ENCODE measurements at places on chromosomes 12 and 14.

DNA sequence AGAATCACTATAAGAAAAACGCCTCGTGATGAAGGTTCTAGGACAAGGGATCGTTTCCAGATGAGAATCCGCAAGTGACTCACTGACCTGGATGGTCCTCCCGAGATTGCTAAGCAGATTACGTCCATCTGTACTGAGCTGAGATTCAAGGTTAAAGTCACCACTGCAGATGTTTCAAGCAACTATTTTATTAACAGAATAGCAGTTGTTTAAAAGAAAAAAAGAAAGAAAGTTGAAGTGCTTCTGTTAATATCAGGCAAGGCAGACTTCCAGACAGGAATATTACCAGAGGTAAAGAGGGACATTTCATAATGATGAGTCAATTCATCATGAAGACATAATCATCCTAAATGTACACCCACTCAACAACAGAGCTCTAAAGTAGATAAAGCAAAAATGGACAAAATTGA, 17.9 kb downstream of the PXN start:
- peak; percentile 94 for DNase-seq

- DNase-seq, result no peak
Measured at GRCh38 chr12:27001663-27002062, 12.5 kb downstream of the TM7SF3 start.

DNA sequence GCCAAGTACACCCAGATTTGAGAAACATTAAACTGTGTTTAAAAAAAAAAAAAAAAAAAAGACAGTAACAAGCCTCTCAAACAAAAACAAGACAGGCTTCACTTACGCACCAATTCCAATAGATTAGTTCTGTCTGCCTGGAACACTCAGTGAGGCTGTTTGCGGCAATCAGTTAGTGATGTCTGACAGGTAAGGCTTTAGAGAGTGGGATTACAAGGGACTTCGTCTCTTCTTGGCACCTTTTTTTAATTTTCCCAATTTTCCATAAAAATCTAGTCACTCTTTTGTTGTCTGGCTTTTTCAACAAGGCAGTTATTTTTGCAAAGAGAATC, 79.6 kb downstream of the NCOR2 start:
- DNase-seq, result no peak

GRCh38 chr12:80756875-80757274, 40.2 kb downstream of the MYF5 start:
- peak; percentile 70 for DNase-seq

DNA sequence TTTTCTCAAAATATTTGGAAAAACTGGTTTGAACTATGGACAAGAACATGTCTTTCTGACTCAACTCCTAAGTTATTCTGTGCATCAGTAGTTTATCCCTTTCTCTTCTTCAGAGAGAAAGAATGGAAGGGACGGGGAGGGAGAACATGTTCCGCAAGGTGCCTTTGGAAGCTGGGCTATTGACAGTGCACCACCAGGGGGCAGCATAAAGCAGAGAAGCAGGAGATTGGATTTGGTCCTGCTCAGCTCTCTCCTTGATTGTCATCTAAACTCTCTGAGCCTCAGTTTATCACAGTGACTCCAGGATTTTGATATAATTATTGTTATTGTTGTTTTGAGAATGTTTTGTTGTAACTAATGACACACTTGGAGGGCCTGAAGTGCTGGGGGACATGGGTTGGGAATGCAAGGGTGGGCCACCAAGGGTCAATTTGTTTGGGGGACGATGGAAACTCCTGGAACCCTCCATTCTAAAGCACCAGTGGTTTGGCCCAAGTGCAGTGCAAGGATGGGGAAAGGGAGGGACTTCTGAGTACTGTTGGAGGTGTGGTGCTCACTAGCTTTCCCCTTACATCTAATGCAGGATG, 45.3 kb upstream of the ANO6 start:
- DNase-seq, result peak; percentile 79

GRCh38 chr14:53610947-53611346, 345.7 kb downstream of the BMP4 start:
- DNase-seq, result no peak

DNA sequence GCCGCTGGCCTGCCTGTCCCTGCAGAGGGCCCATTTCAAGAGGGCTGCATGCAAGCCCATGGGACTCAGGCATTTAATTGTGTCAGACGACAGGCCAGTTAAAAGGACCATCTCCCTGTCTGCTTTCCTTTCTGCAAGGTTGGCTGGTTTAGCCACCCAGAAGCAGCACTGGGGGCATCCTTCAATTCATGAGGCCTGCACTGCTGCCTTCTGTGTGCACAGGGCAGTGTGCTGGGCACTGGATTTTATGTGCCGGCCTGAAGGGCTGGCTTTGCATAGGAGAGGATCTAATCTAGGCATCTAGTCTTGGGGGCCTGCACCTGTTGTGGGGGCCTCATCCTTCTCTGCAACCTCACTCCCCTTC, 114.1 kb upstream of the FKBP4 start:
- DNase-seq, result no peak

GRCh38 chr14:92587700-92588085, 74.1 kb downstream of the RIN3 start:
- DNase-seq, result no peak

DNA sequence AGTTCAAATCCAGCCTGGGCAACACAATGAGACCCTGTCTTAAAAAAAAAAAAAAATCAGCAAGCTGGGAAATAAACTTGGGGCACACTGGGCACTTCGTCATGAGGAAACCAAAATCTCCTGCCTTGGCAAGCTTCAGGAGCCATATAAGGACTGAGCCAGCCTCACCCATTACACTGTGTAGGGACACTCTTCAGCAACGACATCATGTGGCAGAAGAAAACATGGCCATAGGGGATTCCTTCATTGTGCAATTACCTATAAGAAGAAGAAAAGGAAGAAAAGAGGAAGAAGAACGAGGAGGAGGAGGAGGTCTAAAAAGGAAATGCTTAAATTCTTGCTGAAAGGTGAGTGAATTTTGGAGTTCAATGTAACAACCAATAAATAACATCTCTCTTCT, 26.1 kb upstream of the IFNG start:
- DNase-seq, result no peak

DNA sequence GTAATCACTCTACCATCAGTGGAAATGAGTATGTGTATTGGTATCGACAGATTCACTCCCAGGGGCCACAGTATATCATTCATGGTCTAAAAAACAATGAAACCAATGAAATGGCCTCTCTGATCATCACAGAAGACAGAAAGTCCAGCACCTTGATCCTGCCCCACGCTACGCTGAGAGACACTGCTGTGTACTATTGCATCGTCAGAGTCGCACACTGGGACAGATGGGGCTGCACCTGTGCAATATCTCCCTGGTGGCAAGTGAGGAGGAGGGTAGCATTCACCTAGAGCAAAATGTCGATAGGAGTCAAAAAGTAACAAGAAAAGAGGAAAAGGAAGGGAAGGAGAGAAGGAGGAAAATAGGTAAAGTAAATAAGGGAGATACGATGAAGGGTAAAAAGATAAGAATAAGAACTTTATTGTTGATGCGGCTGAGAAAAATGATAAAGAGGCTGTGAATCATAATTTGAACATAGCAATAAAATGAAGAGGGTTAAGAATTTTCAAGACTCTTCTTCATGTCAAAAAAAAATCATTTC, 450.5 kb upstream of the OR4E1 start:
- no peak for DNase-seq

DNA sequence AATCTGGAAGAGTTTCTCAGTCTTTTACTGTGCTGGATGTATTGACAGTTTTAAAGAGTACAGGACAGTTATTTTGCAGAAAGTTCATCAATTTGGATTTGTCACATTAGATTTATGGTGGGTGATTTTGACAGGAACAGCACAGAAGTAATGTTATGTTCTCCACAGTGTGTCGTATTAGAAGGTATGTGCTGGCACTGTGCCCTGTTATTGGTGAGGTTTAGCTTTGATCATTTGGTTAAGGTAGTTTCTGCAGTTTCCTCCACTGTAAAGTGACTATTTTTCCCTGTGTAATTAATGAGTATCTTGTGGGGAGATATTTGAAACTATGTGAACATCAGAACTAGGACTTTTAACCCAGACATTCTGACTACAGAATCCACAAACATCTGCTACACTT, 308.5 kb upstream of the TBX3 start:
- no peak for DNase-seq

GRCh38 chr12:51871126-51871525, 16.8 kb upstream of the ANKRD33 start:
- DNase-seq, result no peak

DNA sequence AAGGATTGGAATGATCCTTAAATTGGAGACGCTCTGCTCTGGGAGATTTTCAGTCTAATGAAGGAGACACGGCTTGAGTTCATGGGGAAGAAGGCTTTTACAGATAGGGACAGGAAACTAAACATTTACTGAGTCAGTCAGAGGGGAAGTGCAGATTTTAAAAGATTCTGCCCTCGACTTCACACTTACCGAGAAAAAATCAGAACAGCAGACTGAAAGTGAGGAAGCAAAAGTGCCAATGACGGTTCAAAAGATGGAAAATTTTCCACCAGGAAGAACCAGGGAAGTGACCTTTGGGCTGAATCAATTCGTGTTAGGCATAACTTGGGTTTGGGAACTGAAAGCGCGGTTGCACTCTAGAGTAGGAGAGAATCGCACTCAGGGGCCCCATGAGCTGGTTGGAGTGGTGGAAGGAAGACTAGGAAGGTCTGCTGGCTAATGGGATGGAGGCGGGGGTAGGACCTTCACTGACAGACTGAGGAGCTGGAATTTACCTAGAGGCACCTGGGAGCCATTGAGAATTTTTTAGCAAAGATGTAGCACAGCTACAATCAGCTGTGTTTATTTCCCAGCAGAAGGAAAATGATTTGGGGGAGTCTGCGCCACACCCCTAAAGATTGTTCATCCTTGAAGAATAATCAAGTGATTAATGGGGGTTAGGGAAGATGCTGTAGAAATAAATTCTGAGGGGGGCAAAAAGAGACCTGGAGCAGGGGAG, 1.2 kb downstream of the KCNK13 start:
- DNase-seq, result no peak

DNA sequence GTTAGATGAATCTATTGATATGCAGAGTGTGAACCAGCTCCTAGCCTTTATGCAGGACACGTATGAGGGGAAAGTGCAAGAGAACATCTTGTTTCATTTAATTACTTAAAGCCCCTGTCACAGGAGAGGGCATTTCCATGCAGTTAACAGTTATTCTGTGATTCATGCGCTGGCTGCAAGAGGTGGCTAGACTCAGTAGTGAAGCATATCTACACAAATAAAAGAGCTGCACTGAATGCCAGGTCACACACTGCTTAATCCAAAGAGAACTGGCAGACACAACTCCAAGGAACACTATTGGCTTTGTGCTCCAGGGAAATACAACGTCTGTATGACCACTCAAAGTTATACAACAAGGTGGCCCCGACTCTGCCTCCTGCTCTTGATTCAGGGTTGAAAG, 394.1 kb downstream of the C12orf75 start:
- DNase-seq, result no peak

GRCh38 chr12:59329462-59329861, 266.4 kb upstream of the SLC16A7 start:
- no peak for DNase-seq

DNA sequence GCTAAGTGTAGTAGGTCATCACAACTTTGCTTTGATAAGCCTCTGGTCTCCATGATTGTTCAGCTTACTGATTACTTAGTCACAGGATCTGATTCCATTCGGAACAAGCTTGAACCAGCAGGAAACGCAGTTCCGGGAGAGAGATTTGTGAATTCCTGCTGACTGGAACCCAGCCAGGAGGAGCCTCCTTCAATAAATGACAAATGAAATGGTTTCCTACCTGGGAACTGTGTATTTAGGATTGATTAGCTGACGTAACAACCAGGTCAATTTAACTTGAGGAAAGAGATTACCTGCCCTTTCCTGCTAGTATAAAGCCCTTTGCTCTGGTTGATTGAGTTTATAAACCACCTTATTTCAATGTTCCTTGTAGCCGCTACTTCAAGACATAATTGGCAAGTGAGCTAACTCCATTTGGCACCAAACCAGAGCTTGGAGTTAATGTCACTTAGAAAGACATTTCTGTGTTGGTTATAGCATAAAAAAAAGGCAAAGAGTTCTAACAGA, 35.1 kb upstream of the KCNH3 start:
- peak; percentile 55 for DNase-seq

GRCh38 chr14:22200977-22201605, 387.9 kb downstream of the DAD1 start:
- peak; percentile 62 for DNase-seq

- no peak for DNase-seq
Measured at GRCh38 chr12:60529723-60530122, 933.9 kb downstream of the SLC16A7 start.

DNA sequence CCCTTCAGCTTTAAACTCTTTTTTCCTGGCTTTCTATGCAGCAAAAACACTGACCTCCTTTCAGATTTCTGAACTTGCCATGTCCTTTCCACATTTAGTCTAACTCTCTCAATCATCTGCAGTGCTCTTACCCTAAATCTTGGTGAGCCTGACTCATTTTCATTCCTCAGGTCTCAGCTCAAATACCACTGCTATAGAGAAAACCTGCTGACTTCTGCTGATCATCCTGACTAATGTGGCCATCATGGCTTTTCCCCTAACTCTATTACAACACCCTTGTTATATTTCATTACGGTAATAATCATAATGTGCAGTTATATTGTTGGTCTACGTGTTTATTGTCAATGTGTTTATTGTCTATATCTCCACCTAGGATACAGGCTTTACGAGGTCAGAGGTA, 207.3 kb upstream of the OR4E1 start:
- peak; percentile 2 for DNase-seq

DNA sequence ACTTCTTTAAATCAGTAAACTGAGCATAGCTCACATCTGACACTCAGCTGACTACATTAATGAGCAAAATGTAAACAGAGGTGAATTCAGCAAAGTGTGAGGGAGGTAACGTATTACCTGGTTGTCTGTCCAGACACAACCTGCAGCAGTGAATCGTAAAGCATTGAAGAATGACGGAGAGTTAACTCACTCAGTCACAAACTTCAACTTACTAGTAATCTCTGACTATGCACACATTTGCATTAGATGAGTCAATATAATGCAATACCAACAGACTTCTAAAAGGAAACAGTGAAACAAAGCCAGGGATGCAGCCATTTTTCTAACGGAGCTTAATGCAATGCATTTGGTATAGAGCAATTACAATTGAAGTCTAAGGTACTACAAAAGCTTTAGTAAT, 40.0 kb downstream of the STX2 start:
- DNase-seq, result no peak

DNA sequence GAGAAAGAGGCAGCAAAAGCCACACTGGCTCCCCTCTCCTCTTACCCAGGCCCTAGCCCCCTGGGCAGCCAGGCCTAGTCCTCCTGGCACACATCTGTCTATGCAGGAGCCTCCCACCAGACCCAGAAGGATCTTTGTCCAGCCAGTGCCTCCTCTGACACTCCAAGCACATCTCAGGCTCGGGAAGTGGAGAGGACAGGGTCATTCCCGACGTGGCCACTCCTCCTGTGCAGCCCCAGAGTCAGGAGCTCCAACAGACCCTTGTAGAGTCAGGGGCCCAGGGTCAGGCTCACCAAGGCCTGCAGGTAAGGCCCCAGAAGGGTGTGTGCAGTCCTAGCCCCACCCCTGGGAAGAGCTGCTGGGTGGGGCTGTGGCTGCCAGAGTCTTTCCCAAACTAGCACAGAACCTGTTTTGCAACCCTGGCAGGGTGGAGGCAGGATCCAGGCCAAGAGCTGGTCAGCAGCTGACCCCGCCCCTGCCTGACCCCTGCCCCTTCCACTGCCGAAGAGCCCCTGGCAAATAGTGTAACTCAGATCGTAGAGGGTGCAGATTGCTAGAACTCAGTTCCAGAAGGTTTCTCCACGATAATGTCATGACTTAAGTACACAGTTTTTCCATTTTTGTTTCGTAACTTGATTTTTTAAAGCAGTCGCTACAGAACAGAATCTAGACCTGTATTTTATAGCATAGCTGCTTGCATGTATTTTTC, 26.6 kb upstream of the PNMA1 start:
- peak; percentile 70 for DNase-seq
